ENCODE measurements at places on chromosomes 5 and 9. TPM values are rescaled to one million over a fixed set of nuclear protein-coding genes. Genes with fewer than 3 reads are reported as not detected.

GRCh38 chr5:98463676-98464075, 309.8 kb upstream of the RGMB start:
- H3K36me3 ChIP-seq = no peaks in the 10 kb centered on the region
- H3K27me3 ChIP-seq = no peaks in the 10 kb centered on the region
- H3K27ac ChIP-seq = no peak overlapping the region
- DNase-seq = no peak
- no peaks in the 10 kb centered on the region for H3K4me1 ChIP-seq

DNA sequence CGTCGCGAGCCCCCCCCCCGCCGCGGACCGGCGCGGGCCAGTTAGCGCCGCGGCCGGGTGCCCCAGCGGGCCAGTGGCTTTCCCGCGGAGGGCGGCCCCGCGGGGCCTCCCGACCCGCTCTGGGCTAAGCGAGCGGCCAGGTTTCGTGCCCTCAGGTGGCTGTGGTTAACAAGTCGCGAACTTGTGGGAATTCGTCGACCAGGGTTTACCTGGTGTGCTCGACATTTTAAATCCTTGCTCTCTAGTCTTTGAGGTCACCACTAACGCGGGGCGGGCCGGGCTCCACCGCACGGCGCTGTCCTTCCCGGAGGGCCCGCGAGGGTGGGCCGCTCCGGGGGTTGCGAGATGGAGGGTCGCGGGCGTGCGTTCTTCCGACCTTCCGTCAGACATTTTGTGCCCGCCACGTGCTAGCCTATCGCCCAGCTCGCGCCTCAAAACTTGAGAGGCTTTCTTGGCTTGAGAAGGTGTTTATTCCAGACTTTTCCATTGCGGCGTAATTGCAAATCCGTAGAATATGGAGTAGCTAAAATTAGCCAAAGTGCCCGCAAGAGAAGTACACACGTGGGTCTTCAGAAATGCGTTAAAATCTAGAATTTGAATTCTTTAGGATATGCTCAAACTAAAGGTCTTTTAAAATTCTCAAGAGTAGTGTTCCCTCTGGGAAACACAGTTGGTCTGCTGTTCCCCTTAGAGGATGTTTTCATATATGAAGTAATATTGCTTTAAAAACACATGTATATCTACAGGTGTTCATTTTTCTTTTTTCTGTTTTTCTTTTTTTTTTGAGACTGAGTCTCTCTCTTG, 2.1 kb downstream of the ANP32B start:
- DNase-seq = no peak
- H3K4me1 ChIP-seq = no peaks in the 10 kb centered on the region
- peak overlapping the region; percentile 98 for H3K27ac ChIP-seq
- H3K36me3 ChIP-seq = no peaks in the 10 kb centered on the region
- H3K27me3 ChIP-seq = no peaks in the 10 kb centered on the region

- H3K4me1 ChIP-seq = no peaks in the 10 kb centered on the region
- H3K36me3 ChIP-seq = peaks cover 7% of the 10 kb centered on the region
- peak overlapping the region; percentile 85 for H3K27ac ChIP-seq
These were observed 38.0 kb downstream of the ABITRAM start for GRCh38 chr9:108972186-108972585.

Gene CYLC2
- not detected for total RNA-seq

Gene CDC20B
- not detected for total RNA-seq
